ENCODE measurements at places on chromosomes 2 and 18. TPM values are rescaled to one million over a fixed set of nuclear protein-coding genes. Genes with fewer than 3 reads are reported as not detected.

Gene YPEL5
- 50.3 TPM for total RNA-seq

Gene DNAH6
- total RNA-seq, result not detected

Gene RGPD3
- not detected for total RNA-seq

Gene TSPYL6
- total RNA-seq, result 0.03 TPM

Gene SPP2
- 0.14 TPM for total RNA-seq

Gene VIT
- total RNA-seq, result 0.13 TPM

Gene STK36
- total RNA-seq, result 14.9 TPM

Gene ANKRD53
- total RNA-seq, result 0.36 TPM

Gene ALKAL2
- total RNA-seq, result 0.43 TPM

Gene ERFE
- 10.5 TPM for total RNA-seq

Measured in SJCRH30 (cell line).